ENCODE measurements at places on chromosomes 6 and 20.

DNA sequence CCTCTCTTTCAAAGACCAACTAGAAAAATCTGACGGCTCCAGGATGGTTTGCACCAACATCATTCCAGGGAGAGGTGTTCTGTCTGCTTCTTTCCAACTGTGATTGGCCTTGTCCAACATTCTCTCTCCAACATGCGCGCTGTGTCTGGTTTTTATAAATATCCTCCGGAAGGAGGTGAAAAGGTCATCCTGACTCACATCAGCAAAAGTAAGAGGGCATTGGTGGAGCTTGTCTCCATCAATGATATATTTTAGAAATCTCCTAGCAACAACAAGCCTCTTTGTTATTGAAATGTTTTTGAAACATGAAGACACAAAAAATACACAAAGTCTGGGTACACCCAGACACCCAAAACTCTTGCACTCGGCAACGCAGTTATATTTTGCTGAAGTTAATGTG lies 475.3 kb upstream of the JARID2 start:
- DNase-seq: no peak

GRCh38 chr6:91317247-91317835 lies 730.5 kb upstream of the MAP3K7 start:
- no peak for DNase-seq

DNA sequence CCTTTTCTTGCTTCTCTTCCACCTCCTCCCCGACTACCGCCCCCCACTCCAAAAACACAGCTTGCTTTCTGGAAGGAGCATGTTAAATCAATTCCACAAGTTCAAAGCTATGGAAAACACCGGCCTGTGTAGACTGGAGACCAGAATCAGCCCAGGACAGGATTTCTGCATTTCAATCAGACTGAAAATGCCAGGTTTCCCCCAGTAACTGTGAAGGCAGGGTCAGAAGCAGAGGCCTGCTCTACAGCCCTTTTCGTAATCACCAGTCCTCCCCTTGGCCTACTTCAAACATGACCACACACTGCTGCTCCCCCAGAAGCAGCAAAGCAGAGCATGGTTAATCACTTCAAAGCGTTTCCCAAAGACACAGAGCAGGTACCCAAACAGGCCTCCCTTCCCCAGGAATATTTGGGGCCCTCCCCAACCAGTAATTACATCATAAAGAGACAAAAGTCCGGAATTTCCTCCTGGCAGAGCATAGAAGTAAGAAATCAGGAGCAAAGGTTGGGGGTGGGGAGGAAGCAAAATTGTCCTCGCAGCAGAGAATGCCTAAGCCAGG lies 38.4 kb downstream of the ZMYND8 start:
- no peak for DNase-seq

GRCh38 chr6:12245360-12245759 lies 44.8 kb upstream of the EDN1 start:
- DNase-seq: no peak

- no peak for DNase-seq
Measured at GRCh38 chr20:8073024-8073832, 53.7 kb upstream of the TMX4 start.

Measured in stimulated activated CD4-positive, alpha-beta T cell treated with anti-CD3 and anti-CD28 coated beads, Interleukin-4, amount 100 ng/mL, for 1 hour (primary cell).